CD14-positive monocyte (primary cell): ENCODE measurements at places on chromosomes 7 and 10. TPM values are rescaled to one million over a fixed set of nuclear protein-coding genes. Genes with fewer than 3 reads are reported as not detected.

GRCh38 chr7:55150709-55151451 is 132.1 kb downstream of the EGFR start:
- DNase-seq = no peak

CFAP46 gene
- polyA plus RNA-seq = not detected

TMEM26 gene
- not detected in 2 replicates for polyA plus RNA-seq

DNA sequence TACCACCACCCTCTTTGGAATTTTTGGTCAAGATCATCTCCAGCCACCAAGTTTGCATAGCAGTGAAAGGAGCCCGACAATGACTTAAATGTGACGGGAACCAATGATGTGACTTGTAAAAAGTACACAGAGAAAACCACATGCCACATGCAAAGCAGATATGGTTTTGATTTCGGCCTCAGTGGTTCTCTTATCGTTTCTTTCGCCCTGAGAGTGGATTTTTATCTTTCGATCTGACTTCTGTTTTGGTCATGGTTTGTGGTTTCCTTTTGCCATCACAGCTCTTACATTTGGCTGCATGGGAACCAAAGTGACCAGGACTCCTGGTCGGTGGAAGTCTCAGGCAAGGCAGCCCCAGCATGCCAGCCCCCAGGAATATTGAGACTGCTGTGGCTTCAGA is 31.5 kb downstream of the TCF7L2 start:
- no peak for DNase-seq
